ENCODE measurements at places on chromosomes 2 and 18. TPM values are rescaled to one million over a fixed set of nuclear protein-coding genes. Genes with fewer than 3 reads are reported as not detected.

GRCh38 chr2:69083235-69083748 lies 70.3 kb downstream of the ANTXR1 start:
- no peak for DNase-seq

GRCh38 chr2:12910431-12910830 lies 193.7 kb downstream of the TRIB2 start:
- DNase-seq = no peak

- no peak for DNase-seq
These were observed 17.1 kb upstream of the OSBPL6 start for GRCh38 chr2:178177066-178177679.

Gene INHA
- polyA plus RNA-seq = 1.9 TPM

DNA sequence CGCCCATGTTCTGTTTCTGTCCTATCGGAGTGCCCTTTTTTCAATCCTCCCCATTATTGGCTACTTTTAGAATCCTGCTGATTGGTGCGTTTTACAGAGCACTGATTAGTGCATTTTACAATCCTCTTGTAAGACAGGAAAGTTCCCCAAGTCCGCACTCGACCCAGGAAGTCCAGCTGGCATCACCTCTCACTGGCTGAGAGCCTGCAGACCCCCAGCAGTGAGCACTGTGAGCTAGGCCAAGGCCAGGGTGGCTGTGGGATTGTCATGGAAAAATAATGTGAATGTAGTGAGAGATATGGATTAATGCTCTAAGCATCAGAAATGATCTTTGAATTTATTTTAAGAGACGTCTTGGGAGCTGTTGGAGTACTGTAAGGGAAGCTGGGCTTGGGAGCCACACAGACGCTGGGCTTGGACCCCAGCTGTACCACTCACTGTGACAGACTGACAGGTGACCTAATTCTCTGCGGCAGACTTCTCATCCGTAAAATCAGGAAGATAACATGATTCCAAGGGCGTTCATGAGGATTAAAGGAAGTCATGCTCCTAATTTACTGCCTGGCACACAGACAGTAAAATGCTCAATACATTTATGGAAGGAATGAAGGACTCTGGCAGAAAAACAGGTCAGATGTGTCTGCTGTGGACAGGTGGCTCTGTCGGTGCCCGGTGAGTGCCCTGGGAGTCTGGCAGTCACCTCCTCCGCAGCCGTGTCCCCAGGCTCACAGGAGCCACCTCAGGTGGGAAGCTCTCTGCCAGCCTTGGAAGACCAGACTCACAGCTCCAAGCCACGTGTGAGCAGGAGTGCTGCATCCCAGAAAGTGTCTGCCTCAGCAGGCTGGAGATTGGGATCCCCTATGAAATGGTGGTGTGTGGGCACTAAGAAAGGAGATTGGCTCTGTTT lies 105.5 kb downstream of the FAM168B start:
- DNase-seq = no peak

GRCh38 chr2:216222650-216223352 lies 113.7 kb downstream of the XRCC5 start:
- DNase-seq = no peak

Gene SULT1C4
- 45.9 TPM for polyA plus RNA-seq
